PC-9 (cell line): ENCODE measurements at places on chromosomes 6 and 20. TPM values are rescaled to one million over a fixed set of nuclear protein-coding genes. Genes with fewer than 3 reads are reported as not detected.

Gene EYA2
- not detected in 2 replicates for total RNA-seq

Gene PPP1R18
- total RNA-seq = 56.2 and 68.6 TPM in 2 replicates

Gene TREM1
- not detected in 2 replicates for total RNA-seq

Gene C6orf58
- total RNA-seq = not detected in 2 replicates

Gene GINS1
- 26.6 and 27.8 TPM in 2 replicates for total RNA-seq

Gene RNF217
- total RNA-seq = 38.3 and 42.3 TPM in 2 replicates

Gene MDFI
- total RNA-seq = 19.4 and 22.6 TPM in 2 replicates

Gene SLC26A8
- total RNA-seq = not detected in 2 replicates
